Stimulated activated CD8-positive, alpha-beta memory T cell treated with anti-CD3 and anti-CD28 coated beads, Interleukin-15, amount 100 ng/mL, for 48 hours (primary cell): ENCODE measurements at places on chromosomes 16 and 17.

DNA sequence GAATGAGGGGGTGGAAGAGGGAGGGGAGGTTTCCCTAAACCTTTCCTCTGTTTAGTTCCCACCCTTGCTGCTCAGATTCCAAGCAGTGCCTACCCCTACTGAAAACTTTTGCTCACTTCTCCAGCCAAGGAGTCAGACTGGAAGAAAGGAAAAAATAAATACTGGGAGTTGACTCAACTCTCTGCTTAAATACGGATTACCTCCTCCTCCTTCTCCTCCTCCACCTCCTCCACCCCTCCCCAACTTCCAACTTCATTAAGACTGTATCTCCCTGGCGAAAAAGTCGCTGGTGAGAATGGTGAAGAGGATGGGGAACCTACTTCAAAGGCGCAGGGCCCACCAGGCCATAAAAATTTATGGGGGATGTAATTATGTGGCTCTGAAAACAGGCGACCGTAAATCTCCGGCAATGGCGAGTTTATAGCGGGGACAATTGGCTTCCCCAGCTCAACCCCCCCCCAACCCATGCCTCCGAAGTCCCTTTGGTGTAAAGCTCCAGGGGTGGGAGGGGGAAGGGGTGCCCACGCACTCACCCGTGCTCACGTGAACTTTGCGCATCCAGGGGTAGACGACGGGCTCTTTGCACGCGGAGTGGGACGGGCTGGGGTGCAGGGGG, 712 bp downstream of the HOXB4 start:
- no peak for DNase-seq

GRCh38 chr17:68750208-68750562, 149.0 kb upstream of the FAM20A start:
- DNase-seq = no peak

DNA sequence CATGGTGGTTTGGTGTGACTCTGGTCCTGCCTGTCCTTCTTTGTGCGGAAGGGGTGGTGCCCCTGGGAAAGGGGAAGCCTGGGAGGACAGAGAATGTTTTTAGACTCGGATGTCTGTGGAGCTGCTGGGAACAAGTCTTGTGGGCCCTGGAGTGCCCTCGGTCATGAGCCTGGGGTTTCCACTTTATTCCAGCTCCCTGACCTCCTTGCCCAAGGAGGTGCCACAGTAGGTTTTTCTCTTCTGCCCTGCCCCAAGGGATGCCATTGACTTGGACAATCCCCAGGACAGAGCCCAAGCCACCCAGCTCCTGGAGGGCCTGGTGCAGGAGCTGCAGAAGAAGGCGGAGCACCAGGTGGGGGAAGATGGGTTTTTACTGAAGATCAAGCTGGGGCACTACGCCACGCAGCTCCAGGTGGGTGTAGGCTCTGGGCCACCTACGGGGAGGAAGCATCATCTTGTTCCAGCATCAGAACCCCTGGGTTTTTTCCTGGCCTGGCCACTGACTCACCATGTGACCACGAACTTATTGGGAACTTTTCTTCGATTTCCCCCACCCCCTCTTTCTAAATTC, 1.4 kb downstream of the STAT5A start:
- peak; percentile 68 for DNase-seq

GRCh38 chr17:951325-952132, 28.0 kb downstream of the NXN start:
- DNase-seq = no peak

DNA sequence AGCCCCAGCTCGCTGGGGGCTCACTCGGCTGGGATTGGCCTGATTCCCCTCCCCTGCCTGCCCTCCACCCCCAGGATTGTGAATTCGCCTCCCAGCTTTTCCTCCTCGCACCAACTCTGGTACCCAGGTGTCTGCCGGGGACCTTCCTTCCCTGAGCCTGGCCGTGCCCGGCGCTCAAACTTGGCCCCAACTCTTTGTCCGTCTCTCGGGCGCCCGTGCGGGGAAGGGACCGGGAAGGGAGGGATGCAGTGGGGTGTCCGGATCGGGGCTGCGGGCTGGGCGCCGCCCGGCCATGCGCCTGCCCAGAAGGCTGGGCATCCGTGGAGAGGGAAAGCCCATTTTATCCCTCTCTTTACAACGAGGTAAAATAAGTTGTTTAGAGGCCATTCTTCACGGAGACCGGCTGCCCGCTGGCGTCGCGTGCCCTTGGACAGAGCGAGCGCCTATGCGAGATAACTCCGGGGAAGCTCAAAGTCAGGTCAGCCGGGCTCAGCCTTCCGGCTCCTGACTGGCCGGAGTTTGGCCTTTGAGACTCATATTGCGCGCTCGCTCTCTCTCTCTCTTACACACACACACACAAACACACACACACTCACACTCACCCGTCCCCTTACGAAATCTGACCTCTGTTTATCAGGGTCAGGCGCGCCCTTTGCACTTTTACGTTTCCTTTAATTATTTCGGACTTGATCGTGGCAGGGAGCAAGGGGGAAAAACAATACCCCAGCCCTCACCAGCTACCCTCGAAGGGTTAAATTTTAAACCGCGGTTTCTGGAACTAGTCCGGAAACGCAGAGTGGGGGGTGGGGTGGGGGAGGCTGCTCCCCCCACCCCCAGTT, 774 bp upstream of the MAF start:
- DNase-seq = no peak

DNA sequence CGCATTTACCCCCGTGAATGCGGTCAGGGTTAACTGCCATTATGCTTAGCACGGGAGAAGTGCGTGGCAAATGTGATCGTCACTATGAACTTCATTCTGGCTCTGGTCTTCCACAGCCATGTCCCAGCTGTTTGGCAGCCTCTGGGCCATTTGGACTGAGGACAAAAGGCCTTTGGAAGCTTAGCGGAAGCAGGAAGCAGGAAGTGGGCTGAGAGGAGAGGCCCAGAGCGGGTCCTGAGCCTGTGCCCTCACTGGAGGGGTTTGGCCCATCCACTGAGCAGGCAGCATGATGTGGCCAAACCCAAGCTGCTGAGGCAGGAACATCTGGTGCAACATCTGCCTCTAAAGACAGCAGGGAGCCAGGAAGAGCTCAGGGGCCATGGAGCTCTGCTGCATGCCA, 345.9 kb downstream of the C16orf95 start:
- no peak for DNase-seq

DNA sequence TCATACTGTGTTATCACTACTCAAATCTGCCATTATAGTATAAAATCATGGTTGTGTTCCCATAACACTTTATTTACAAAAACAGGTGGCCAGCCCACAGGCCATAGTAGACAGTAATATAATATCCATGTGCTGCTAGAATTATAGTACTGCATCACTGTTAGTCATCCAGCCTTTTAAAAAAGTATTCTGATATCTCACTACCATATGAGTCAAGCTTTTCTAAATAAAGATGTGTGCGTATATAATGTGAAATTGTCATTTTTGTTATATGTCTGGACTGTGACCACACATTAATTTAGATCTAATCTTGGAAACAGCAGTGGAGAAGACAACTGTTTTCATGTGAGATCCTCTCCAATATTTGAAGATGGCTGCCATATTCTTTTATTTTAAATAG, 1049.1 kb upstream of the GOT2 start:
- DNase-seq = no peak

DNA sequence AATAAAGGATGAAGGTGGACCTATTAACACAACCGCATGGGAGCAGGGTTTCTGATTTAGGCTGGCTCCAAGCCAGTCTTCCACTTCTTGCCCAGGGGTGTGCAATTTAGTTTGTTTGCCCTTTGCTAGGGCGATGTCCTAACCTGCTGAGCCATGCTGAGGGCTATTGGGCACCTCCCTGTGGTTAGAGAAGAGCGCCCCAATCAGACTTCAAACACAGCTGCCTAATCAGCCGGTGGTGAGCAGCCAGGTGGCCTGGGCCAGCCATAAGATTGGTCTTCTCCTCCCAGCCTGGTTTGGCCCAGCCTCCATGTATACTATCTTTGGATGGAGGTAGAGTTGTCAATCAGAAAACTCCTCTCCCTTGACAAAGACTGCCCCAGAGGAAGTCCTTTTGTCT, 15.7 kb downstream of the TMEM94 start:
- no peak for DNase-seq

- no peak for DNase-seq
Measured at GRCh38 chr17:59884861-59885260, 7.9 kb downstream of the TUBD1 start.

GRCh38 chr17:79628861-79629547, 18.2 kb upstream of the RBFOX3 start:
- no peak for DNase-seq

GRCh38 chr16:86509759-86510464, 415 bp upstream of the FOXF1 start:
- no peak for DNase-seq

GRCh38 chr17:75854101-75854748, 910 bp downstream of the WBP2 start:
- DNase-seq = no peak

DNA sequence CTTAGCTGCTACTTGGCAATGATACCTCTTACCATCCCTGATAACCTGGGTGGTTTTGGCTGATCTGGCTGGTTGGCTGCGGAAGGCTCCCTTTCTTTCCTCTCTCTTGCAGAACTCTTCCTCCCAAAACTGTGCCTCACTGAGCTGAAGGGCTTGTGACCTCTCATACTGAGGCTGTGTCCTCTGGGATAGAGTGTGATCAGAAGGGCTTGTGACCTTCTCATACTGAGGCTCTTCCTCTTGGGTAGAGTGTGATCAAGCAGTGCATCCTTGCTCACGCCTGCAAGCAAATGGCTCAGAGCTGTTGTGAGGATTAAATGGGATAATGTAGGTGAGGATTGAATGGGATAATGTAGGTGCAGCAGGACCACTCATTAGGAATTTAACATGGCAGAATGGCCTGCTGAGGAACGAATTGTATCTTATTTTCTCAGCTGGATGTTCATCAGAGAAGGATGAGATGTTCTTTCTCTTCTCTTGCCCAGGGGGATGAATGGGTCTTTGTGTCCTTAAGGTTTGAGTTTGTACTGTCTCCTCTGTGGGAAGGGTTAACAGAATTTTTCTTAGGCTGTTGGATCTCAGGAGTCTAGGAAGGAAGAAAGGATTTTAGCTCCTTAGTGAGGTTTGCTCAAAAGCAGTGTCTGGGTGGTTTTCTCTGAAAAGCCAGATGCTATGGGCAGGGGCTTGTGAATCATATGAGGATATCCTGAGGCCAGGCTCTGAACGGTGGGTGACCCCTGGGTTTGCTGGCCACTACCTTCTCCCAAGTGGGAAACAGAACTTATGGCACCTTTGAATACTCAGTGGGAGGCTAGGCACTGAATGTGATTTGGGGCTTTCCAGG, 130.0 kb upstream of the HS3ST2 start:
- no peak for DNase-seq

- no peak for DNase-seq
Measured at GRCh38 chr17:70104791-70105523, 29.9 kb downstream of the KCNJ16 start.

GRCh38 chr16:89845417-89845816, 17.1 kb downstream of the SPIRE2 start:
- DNase-seq = no peak

- no peak for DNase-seq
Measured at GRCh38 chr16:46973996-46974324, 486 bp upstream of the DNAJA2 start.

DNA sequence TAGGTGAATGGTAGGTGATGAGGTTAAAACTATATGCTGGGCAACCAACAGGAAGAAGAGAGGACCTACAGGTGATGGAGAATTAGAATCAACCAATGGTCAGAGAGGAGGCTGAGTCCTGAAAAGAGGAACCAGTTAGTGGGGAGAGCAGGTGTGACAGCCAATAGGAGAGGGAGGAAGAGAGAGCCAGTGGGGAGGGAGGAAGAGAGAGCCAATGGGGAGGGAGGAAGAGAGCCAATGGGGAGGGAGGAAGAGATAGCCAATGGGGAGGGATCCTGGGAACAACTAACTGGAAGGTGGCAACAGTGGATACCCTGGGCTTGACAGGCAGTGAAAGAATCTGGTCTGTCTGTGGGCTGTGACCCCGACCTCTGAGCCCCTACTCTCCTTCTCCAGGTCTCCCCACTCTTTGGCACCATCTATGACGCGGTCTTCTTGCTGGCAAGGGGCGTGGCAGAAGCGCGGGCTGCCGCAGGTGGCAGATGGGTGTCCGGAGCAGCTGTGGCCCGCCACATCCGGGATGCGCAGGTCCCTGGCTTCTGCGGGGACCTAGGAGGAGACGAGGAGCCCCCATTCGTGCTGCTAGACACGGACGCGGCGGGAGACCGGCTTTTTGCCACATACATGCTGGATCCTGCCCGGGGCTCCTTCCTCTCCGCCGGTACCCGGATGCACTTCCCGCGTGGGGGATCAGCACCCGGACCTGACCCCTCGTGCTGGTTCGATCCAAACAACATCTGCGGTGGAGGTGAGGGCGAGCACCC, 3.7 kb downstream of the GUCY2D start:
- no peak for DNase-seq

DNA sequence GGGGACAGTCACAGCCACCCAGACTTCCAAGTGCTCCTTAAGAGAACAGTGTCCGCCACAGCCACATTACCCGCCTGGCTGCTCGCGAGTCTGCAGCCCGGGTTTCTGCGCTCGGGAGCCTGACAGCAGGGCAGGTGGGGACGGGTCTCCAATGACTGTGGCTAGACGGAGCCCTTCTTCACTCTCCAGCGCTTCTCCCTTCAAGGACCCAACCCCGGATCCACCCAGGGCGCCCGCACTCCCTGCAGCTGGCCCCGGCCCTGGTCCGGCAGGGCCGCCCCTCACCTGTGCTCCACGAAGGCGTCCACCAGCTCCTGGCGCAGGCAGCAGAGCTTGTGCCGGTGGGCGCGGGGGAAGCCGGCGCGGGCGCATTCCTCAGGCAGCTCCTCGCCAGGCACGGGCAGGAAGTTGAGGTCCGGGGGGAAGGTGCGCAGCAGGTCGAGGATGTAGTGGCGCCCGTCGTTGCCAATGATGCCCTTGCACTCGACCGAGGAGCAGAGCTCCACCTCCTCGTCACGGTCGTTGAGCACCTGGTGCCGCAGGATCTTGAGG, 13.9 kb downstream of the CLUH start:
- no peak for DNase-seq

DNA sequence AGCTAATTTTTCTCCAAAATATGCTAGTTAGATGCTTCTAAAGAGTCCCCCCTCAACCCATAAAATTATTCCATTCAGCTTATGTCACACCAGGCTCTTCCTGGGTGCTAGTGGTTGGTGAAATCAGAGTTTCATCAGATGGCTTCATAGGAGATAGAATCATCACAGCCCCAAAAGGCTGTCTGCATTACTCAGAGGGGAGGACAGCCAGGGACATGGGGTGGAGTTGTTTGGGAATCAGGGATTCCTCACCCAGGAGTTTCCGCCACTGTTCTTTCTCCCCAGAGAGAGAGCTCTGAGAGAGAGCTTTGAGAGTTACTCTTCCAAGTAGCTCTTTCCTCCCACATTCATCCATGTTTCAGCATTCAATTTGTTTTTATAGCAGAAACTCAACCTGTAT, 288 bp upstream of the KRT34 start:
- no peak for DNase-seq

GRCh38 chr16:10980813-10981212, 36.4 kb downstream of the CLEC16A start:
- no peak for DNase-seq

DNA sequence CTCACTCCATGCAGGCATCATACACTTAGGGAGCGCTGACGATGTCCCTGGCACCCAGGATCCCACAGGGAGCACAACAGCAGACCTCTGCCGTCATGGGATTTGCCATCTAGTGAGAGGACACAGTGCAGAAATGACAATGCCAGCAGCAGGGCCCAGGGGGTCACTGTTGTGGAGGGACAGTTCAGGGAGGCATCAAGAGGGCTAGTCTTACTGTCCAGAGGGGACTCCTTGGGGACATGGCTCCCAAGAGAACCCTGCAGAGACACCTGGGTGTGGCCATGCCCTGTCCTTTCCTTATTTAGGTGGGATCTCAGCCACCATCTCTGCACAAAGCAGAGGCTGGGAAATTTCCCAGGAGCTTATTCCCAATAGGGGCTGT, 73.7 kb downstream of the CRISPLD2 start:
- no peak for DNase-seq
